Stimulated activated CD8-positive, alpha-beta memory T cell treated with anti-CD3 and anti-CD28 coated beads, Interleukin-2, amount 100 ng/mL, for 1 hour (primary cell): ENCODE measurements at places on chromosomes 1 and 21.

GRCh38 chr1:54096877-54097240 lies 43.5 kb downstream of the TCEANC2 start:
- no peak for DNase-seq

GRCh38 chr1:109228167-109228566 lies 14.4 kb downstream of the SARS1 start:
- no peak for DNase-seq

GRCh38 chr1:53552981-53553733 lies 94.0 kb downstream of the DMRTB1 start:
- no peak for DNase-seq

DNA sequence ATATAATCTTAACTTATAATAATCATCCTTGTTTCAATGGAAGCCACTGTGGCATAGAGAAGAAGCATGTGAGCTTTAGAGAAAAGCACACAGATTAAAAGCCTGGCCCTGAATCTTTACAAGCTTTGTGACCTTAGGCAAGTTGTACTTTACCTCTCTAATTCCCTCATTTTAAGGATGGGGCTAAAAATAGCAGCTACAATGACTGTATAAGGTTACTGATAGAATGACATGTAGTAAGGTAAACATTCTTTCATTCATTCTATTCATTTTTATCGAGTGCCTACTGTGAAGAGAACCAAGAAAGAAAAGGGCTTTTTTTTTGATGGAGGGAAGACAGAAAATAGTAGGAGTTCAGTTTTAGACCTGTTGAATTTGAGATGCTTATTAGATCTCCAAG lies 25.6 kb downstream of the CDKN2C start:
- no peak for DNase-seq

DNA sequence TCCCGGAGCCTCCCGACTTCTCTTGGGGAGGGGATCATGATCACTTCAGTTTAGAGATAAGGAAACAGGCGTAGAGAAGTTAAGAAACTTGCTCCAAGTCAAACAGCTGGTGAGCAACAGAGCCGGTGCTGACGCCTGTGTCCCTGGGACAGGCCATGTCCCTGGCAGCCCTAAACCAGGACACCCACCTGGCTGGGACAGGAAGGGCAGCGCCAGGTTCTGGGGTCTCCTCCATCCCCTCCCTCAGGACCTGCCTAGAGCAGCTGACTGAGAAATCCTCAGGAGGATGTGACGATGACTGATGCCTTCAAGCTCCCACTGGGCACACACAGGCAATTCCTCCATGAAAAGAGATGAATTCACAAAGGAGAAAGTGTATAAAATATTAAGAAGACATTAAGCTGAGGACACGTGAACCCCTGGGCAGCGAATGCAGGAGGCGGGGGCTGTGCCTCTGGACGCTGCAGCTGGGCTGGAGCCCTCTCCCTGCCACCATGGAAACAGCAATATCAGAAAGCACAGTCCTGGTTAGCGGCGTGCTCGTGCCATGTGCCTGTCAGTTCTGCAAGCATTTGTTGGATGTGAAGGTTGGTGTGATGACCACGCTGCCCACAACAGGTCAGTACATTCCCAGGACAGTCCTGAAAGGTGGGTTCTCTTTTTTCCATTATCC lies 40.1 kb upstream of the C1orf174 start:
- DNase-seq: no peak

- DNase-seq: no peak
These were observed 10.5 kb downstream of the PTGFRN start for GRCh38 chr1:116920211-116920610.

DNA sequence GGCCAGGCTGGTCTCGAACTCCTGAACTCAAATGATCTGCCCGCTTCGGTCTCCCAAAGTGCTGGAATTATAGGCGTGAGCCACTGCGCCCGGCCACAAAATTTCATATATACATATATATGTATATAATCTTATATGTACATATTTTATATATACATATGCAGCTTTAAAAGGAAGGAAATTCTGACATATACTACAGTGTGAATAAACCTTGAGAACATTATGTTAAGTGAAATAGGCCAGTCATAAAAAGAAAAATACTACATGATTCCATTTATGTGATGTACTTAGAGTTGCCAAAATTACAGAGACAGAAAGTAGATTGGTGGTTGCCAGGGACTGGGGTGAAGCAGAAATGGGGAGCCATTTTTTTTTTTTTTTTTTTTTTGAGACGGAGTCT lies 63.2 kb downstream of the NUP210L start:
- DNase-seq: no peak

GRCh38 chr1:228073061-228073856 lies 9.2 kb upstream of the ARF1 start:
- DNase-seq: no peak

- DNase-seq: no peak
These were observed 350.3 kb upstream of the LYPLAL1 start for GRCh38 chr1:218823291-218823900.

DNA sequence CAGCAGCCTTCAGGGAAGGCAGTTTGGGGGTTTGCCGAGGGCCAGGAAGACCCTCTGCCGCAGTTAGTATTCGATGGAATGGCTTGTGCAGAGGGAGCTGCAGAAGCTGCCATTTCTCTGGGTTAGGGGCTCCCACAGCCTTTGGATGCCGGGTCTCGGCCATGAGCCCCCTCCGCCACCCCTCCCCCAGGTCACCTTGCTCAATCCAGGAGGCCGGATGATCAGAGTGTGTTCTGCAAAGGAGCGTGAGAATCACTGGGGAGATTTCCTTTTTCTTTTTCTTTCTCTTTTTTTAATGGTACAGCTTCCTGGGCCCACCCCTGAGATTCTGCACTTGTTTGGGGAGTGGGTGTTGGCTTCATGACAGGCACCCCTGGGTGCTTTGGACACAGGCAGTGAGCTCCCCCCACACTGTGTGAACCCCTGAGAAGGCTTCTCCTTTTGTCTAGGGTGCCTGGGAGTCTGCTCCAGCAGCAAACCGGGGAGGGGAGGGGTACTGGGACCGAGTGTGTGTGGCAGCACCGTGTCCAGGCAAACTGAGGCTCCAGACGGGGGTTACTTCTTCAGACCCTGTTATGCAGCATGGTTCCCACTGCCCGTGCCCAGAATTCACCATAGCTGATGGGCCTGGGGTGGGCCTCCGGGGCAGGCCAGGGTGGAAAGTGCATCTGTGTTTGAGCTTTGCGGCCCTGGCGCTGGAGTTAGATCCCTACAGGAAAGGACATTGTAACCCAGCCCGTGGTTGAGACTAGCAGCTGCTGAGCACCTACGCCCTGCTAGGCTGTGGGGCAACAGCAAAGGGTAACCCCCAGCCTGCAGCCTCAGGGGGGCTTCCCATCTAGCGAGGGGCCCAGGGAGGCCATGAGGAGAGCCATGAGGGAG lies 18.5 kb downstream of the TNFRSF1B start:
- no peak for DNase-seq

DNA sequence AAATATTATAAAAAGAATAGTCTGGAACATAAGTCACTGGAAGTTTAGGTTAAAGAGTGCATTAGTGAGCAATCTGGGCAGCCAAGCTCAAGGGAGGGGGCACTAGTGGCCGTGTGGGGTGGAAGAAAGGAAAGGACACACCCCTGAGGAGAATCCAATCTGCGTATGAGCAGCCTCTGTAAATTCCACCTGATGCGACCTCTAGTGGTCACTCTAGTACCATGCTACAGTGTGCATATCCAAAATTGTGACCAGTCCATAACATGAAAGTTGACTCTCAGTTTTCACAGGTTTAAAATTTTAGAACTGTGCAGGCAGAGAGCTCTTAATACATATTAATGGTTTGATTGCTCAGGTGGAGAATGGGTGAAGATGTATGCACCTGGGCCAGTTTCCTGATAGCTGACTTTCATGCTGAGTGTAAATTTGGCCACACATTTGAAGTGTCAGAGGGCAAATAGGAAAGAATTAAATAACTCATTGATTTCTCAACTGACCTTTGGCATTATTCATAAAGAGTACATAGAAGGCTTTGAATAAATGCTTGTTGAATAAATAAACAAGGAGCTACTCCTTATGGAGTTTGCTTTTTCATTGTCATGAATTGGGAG lies 105.9 kb upstream of the C21orf91 start:
- no peak for DNase-seq

DNA sequence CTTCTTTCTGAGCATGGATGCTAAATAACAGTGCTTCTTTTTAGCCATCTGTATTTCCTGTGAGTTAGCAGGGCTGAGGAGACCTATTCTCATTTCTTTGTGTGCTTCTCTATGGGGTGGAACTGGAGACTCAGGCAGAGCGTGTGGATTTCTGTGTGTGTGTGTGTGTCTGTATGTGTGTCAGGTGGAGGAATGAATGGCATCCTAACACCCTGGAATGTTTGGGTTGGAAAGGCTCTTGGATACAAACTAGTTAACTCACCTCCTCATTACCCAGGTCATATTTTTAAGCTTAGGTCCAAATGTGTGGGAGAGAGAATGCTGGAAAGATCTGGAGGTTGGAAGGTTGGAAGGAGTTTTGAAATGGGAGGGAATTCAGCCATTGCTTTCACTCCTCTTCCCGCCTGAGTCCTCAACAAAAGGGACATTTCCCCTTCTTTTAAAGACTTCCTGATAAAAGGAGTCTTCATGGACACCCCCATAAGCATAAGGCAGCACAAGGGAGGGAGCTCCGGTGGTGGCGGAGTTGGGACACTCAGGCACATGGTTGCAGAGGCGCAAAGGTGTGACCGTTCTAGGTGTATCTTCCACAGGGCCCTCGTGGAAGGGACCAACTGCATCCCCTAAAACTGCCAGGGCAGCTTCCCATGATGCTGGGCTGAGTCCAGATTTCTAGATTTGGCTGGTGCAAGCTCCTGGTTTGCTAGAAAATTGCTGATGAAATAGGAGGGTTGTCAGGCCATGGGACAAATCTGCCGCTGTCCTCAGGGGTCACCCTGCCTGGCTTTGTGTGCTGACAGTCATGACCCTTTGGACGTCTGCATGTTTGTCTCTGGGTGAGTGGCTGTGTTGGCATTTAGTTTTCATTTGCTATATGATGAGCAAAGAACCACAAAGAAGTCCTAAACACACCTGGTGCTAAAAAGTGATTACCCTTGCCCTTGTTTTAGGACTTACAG lies 37.6 kb downstream of the MTARC1 start:
- DNase-seq: no peak

GRCh38 chr1:223535319-223535718 lies 130.2 kb downstream of the CAPN8 start:
- no peak for DNase-seq

DNA sequence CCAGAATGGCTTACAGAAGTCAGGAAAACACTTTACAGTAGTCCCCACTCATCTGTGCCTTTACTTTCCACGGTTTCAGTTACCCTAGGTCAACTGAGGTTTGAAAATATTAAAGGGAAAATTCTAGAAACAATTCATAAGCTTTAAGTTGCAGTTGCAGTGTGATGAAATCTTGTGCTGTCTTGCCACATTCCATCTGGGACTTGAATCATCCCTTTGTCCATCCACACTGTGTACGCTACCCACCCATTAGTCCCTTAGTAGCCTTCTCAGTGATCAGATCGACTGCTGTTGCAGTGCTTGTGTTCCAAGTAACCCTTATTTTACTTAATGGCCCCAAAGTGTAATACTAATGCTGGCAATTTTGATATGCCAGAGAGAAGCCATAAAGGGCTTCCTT lies 30.5 kb downstream of the ZCCHC17 start:
- no peak for DNase-seq

DNA sequence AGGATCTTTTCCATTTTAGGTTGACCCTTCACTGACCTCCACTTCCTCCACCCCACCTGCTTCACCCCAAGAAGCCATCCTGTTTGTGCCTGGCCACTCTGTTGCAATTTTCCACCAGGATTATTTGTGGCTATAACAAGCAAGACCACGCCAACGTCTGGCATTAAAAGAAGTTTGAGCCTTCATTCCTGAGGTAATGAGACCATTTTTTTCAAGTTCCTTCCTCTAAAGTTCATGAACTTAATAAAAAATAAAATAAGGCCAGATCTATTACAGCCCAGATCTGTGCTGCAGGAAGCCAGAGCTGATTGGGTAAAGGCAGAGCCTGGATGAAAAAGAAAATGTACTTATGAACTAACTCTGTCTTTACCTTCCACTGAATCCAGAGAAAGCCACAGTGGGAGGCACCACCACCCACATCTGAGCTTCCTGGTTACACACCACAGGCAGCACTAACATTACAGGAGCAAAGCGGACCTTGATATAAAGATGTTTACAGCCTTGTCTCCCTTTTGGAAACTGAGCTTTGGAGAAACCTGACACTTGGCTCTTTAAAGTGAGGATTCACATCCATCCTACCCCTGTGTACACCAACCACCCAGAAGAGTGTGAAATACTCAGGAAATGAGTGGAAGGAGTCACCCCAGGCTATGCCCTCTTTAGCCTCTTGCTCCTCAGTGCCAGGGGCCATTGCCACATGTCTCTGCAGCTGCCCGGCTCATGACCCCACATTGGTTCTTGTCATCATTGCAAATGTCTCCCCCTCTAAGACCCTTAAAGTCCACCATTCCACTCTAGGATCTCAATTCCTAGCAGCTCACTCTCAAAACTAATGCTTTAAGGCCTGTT lies 293.6 kb downstream of the PLPP3 start:
- no peak for DNase-seq

DNA sequence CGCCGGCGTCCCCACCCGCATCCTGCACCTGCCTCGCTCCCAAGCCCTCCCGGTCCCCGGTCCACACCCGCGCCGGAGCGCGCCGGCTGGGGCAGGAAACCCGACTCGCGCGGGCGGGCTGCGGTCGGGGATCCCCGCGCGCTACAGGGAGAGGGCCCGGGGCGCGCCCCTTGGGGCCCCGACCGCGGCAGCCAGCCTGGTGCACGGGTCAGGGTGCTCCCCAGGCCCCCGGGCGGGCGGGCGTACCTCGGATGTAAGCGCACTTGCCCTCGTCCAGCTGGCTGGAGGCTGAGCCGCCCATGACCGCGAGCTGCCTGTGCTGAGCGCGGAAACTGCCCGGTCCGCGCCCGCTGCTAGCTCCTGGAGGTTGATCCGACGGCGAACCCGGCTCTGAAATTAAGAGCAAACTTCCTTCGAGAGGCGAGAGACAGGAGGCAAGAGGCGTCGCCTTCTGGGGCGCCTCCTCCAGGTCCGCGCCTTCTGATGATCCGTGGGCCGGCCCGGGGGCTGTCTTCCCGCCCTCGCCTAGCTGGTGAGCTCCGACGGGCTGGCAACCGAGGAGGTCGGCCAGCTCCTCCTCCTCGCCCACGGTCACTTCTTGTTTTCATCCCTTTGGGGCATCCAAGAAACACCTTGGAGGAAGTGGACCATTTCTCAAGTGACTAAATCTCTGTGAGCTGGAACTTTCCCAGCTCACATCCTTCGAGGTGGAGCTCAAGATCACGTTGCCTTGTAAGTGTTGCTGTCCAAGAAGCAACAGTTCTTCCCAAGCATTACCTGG lies at the start of gene NIBAN1:
NIBAN1 (minus strand) TSS at position 453 of the 781 bp plus-strand sequence; CDS start at position 301, 152 bp downstream.
- peak; percentile 31 for DNase-seq

GRCh38 chr21:45837936-45838335 lies 143.6 kb upstream of the COL6A1 start:
- DNase-seq: no peak

DNA sequence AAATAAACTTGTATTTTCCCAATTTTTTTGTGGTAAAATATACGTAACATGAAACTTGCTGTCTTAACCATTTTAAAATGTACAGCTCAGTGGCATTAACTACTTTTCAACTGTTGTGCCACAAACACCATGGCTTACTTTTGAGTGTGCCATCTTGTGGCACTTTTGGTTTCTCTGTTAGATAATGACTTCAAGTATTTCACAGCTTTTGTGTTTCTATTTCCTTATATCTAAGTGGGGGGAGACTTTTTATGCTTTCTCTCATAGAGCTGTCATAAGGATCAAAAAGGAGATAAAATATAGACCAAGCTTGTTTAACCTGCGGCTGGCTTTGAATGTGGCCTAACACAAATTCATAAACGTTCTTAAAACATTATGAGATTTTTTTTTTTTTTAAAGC lies 44.3 kb downstream of the CDC14A start:
- no peak for DNase-seq

GRCh38 chr1:51962486-51963356 lies 27.8 kb downstream of the RAB3B start:
- DNase-seq: no peak
